ENCODE measurements at places on chromosomes 1 and 21.

- DNase-seq = no peak
Observed at GRCh38 chr1:96363826-96364225, 357.8 kb upstream of the PTBP2 start.

DNA sequence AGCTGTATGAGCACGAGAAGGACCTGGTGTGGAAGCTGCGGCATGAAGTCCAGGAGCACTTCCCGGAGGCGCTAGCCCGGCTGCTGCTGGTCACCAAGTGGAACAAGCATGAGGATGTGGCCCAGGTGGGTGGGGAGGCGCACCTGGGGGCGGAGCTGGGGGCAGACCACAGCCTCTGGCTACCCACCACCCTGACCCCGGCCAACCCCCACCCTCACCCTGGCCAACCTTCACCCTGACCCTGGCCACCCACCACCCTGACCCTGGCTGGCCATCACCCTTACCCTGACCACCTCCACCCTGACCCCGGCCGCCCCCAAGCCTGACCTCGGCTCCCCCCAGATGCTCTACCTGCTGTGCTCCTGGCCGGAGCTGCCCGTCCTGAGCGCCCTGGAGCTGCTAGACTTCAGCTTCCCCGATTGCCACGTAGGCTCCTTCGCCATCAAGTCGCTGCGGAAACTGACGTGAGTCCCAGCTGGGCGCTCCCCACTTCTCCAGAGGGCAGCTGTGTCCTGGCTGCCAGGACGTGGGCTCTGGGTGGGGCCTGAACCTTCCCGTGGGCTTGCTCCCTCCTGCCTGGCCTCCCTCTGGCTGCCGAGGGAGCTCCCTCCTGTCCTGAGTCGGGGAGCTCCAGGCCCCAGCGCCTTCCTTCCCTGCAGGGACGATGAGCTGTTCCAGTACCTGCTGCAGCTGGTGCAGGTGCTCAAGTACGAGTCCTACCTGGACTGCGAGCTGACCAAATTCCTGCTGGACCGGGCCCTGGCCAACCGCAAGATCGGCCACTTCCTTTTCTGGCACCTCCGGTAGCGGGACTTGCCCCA is 69.5 kb downstream of the PIK3CD start:
- no peak for DNase-seq

GRCh38 chr1:22184892-22185612 is 42.2 kb upstream of the WNT4 start:
- DNase-seq = no peak

- DNase-seq = no peak
Observed at GRCh38 chr1:219810451-219810850, 117.9 kb downstream of the SLC30A10 start.

DNA sequence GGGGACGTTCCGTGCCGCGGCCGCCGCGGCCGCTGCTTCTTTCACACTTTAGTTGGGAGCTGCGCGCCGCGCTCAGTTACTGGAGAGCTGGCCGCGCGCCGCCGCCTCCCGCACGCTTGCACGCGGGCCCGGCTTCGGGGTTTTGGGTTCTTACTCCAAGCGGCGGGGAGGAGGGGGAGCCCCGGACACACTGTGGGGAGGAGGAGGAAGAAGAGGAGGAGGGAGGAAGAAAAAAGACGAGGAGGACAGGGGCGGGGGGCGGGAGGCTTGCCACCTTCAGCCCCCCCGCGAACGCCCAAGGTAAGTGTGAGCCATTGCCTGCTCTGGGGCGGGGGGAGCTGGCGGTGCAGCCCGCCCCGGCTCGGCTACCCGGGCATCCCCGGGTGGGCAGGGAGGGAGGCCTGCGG is 243 bp downstream of the C1orf21 start:
- no peak for DNase-seq

- DNase-seq = no peak
Observed at GRCh38 chr1:88985032-88985431, 7.4 kb downstream of the KYAT3 start.

GRCh38 chr1:22825486-22826189 is 115.0 kb downstream of the EPHB2 start:
- DNase-seq = no peak

- DNase-seq = no peak
Observed at GRCh38 chr21:16159213-16159970, 429.6 kb downstream of the USP25 start.

GRCh38 chr1:31654474-31654776 is 9.7 kb upstream of the PEF1 start:
- DNase-seq = no peak

GRCh38 chr1:31955917-31956736 is 18.0 kb upstream of the PTP4A2 start:
- DNase-seq = peak; percentile 86
